H54 (cell line): ENCODE measurements at places on chromosomes 4 and X.

- DNase-seq = no peak
These were observed 117.8 kb upstream of the ENPP6 start for GRCh38 chr4:184335520-184335919.

- no peak for DNase-seq
These were observed 190.5 kb downstream of the SH3BGRL start for GRCh38 chrX:81392396-81392795.

- DNase-seq = no peak
These were observed 2182.9 kb upstream of the TENM3 start for GRCh38 chr4:180060159-180060889.

- DNase-seq = peak; percentile 29
These were observed 84.2 kb downstream of the BCOR start for GRCh38 chrX:40013266-40014195.

- DNase-seq = no peak
These were observed 10.9 kb upstream of the EXOSC9 start for GRCh38 chr4:121789960-121790829.

- no peak for DNase-seq
These were observed 2396.7 kb downstream of the PCDH7 start for GRCh38 chr4:33116871-33117270.
